Midbrain (tissue), 1 donor: ENCODE measurements at places on chromosomes 7 and 10.

GRCh38 chr10:16184096-16184597 lies 252.7 kb upstream of the PTER start:
- no peak for DNase-seq

DNA sequence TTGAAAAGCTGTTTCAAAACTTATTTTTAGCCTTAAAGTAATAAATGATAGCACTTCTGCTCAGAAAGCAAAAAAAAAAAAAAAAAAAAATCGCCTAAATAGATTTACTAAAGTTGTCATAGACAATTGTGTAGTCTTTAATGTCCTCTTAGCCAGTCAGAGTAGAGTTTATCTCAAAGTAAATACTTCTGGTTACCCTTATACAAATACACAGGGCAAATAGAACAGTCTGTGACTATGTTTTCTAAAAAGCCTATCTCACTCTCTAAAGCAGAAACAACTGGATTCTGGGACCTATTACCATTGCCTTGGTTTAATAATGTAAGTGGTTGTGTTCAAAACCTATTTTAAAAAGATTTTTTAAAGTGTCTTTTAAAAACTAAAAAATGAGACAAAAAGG lies 156.2 kb upstream of the THSD7A start:
- no peak for DNase-seq

- DNase-seq: no peak
These were observed 16.7 kb downstream of the SUGCT start for GRCh38 chr7:40151504-40151903.

GRCh38 chr10:130901311-130902165 lies 410.0 kb downstream of the TCERG1L start:
- DNase-seq: no peak

- no peak for DNase-seq
These were observed 158.5 kb downstream of the CDH23 start for GRCh38 chr10:71555087-71555723.

DNA sequence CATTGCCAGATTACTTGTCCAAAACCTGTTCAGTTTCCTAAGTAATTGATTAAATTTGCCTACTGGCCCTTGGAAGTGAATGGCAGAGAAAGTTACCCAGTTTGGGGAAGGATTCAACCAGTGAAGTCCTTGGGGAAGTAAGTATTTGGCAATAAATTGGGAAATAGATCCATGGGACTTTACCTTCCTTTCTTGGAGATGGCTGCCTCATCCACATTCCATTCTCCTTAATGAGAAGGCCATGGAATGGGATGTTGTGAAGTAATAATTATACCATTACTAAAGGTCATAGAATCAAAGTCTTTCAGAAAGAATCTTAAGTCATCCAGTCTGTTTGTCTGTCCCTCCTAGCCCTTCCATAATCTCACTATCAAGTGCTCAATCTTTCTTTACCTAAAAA lies 4.5 kb upstream of the COPG2 start:
- no peak for DNase-seq

DNA sequence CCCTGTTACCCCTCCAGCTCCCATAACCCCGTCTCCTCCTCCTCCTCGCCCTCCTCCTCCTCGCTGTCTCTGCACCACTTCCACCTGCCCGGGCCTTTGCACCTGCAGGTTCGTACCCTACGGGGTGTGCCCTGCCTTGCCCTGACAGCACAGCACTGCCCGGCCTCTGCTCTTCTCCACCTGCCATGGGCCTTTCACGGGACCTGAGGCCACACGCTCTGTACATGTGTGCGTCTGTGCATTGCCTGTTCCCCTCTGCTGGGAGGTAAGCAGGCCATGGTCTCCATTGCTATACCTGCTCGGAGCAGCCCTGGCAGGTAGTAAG lies 40.0 kb downstream of the MICALL2 start:
- DNase-seq: no peak

DNA sequence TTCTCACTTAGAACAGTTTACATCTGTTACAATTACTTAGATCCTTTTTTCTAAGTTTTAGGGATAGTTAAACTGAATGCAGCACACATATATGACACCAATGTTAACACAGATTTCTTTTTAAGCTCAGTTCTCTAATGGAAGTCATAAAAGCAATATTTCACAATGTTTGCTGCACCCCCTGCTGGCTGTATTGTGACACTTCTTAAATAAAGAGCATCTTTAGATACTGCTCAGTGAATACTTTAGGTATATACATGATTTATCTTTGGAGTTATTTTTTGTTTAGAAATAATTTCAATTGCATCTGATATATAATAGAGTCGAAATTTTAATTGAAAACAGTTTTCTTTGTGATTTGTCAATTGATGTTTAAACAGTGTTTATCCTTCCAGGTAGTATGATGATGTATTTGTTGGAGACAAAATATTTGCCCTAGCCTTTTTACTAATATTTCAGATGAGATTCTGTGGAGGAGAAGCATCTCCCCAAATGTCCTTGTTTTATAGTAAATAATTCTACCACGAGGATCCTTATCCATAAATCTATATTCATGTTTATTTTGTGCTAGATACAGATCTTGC lies 174.4 kb downstream of the ST7 start:
- DNase-seq: peak; percentile 69

GRCh38 chr7:34747867-34748727 lies 90.1 kb downstream of the NPSR1 start:
- DNase-seq: no peak

DNA sequence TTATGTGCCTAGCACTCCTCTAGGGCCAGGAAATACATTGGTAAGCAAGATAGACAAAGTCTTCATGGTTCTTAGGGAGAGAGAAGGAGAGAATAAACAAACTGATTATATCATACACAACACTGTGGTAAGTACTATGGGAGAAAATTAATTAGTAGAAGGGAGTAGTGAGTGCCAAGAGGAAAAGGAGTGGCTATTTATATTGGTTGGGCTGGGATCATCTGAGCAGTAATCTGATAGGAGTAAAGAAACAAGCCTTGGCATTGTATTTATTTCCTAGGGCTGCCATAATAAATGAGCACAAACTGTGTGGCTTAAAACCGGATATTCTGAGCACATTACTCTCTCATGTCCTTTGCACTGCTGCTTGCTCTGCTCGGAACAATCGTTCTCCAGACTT lies 158.1 kb upstream of the PHF14 start:
- DNase-seq: no peak

DNA sequence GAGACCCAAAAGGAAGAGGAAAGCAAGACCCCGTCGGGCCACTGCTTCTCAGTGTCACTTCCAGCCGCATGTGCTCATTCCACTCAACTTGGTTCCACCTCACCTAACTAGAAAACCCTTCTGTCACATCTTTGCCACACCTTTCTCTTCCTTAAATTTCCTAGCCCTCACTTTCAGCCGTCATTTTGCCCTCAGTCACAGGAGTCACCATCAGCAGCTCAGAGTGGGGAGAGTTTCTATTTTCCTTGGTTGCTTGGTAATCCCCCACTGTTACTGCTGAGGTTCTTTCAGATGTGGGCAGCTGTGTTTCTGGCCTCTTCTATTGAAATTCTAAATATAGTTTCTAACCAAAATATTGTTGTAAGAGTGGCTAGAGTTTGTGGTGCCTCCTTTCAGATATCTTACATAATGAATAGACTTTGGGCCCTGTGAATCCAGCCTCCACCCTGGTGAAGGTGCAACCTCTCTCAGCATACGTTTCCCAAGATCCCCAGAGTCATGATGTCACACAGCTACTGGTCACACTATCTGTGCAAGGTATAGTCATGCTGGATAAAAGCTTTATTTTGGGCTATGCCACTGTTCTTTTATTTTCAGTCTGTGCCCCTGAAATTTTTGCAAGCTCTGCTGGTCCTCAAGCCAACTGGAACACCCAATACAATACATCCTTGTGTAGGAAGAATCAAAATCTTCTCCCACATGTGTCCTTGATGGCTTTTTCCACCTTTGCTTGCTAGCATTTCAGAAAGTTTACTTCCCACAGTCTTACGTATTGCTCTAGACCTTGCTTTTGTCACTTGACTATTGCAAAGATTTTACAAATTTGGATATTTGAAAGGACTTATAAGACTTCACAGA lies 9.2 kb downstream of the AGBL3 start:
- DNase-seq: no peak

GRCh38 chr10:84484541-84484940 lies 156.2 kb downstream of the CCSER2 start:
- DNase-seq: no peak

- no peak for DNase-seq
These were observed 30.7 kb downstream of the ELFN1 start for GRCh38 chr7:1700536-1701333.

DNA sequence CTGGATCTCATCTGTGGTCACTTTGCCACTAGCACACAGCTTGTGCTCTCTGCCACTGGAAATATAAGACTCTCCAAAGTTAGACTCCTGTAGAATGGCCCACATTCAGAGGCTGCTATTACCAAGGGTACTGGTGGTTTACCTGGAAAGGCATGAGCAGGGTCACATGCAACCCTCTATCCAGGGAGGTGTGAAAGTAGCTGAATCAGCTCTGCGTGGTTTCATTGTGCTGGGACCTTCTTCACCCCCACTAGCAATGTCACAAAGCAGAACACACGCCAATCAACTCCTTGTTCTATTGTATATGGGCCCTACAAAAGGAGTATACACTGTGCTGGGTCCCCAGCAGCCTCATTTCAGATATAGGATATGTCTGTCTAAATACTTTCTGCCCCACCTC lies 353.6 kb upstream of the AUTS2 start:
- no peak for DNase-seq

DNA sequence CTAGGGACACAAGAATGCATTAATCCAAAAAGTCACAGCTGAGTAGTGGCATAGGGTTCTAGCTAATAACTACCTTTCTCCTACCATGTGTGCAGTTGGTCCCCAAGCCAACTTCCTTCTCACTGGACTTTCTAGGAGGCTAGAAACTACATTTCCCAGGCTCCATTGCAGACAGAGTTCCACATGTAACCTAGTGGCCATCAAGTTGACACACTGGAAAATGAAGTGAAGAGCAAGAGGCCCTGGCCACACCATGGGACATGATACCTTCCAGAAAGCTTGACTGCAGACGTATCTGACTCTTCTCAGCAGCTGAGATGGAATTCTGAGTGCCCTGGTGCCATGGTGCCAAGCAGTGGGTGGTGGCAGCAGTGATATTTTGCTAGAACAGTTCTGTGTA lies 49.8 kb upstream of the TMEM273 start:
- DNase-seq: no peak

DNA sequence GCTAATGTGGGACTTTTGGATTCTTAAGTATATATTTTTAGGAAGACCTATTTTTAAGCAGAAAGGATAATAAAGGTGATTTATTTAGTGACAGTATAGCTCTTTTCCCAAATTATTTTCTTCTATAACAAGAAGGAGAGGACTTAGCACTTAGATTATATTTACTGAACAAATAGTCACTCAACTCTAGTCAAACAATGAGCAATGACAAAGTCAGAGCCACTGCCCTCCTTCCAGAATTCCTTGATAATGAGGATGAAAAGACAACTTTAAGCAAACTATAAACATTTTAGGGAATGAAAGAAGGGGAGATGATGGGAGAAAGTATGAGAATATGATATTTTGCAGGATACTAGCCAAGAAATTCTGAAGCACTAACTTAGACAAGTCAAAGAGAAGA lies 293.5 kb upstream of the YAE1 start:
- no peak for DNase-seq

GRCh38 chr7:149736478-149737360 lies 36.7 kb downstream of the ZNF467 start:
- DNase-seq: no peak

DNA sequence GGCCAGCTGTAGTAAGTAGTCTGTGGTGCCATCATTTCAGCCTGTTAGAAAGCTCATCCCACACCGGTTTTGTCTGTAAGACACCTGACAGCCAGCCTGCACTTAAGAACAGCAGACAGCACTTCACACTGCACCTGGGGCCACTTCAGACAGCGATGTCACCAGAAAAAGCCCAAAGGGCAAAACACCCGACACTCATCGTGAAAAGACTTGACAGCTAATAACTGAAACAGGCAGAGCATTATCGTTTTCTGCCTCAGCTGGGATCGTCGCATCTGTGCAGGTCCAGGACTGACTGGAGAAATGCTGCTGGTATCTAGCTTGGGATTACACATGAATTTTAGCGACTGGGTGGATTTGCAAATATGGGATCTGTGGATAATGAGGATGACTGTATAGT lies 16.8 kb upstream of the LAT2 start:
- no peak for DNase-seq

DNA sequence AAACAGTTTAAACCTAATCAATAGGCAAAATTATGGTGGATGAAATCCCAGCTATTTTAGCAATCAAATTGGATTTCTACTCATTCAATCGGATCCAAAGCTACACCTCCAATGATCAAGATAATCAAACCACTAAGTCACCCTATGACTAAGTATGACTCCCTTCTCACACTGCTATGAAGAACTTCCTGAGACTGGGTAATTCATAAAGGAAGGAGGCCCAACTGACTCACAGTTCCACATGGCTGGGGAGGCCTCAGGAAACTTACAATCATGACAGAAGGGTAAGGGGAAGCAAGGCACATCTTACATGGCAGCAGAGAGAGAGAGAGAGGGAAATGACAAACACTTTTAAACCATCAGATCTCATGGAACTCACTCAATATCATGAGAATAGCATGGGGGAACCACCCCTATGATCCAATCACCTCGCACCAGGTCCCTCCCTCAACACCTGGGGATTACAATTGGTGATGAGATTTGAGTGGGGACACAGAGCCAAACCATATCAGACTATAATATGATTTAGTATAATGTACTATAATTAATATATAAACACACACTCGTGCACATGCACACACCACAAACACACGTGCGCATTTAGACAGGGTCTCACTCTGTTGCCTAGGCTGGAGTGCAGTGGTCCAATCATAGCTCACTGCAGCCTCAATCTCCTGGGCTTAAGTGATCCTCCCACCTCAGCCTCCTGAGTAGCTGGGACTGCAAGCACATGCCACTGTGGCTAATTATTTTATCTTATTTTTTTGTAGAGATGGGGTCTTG lies 213.6 kb upstream of the FOXK1 start:
- no peak for DNase-seq

DNA sequence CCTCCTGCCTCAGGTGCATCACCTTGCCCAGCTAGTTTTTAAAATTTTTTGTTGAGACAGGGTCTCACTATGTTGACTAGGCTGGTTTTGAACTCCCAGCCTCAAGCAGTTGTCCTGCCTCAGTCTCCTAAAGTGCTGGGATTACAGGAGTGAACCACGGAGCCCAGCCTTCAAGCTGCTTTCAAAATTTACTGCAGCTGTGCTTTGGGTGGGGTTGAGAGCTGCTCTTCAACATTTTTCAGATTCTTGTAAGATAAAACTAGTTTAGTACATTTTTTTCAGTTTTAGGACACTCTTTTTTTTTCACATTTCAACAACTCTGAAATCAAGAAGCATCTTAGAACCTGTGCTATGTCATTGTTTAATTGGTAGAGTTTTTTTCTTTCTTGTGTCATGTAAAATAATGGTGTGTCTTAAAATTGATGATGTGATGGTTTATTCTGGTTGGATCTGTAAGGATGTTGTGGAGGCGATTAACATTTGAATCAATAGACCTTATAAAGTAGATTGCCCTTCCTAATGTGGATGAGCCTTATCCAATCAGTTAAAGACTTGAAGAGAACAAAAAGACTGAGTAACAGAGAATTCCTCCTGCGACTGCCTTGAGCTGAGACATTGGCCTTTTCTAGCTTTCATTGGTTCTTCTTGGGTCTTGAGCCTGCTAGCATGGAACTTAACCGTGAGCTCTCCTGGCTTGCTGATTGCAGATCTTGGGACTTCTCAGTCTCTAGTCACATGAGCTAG lies 13.5 kb downstream of the PLEKHA8 start:
- no peak for DNase-seq

GRCh38 chr10:42652858-42653257 lies 14.5 kb upstream of the ZNF33B start:
- no peak for DNase-seq
